ENCODE measurements at places on chromosomes 11 and 22. TPM values are rescaled to one million over a fixed set of nuclear protein-coding genes. Genes with fewer than 3 reads are reported as not detected.

Gene CCDC73
- 0.23 TPM for polyA plus RNA-seq

Gene PGA5
- 0.17 TPM for polyA plus RNA-seq

DNA sequence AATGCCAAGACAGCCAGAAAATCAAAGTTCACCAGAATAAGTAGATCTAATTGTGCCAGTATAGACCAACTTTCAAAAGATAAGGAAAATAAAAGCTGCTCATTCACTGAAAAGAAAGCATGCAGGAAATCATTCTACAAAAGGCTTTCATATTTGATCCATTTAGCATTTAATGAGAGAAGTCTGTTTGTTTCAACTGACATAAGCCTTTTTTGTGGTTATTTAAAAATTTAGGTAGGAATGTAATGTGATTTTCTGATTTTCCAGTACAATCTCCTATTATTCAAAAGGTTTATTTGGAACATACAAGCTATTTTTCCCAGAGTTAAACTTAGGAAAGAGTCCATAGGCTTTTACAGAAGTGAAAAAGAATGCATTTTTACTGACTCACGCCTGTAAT is 92.7 kb downstream of the SBF2 start:
- no peak for DNase-seq

Gene MICALL1
- 24.4 TPM for polyA plus RNA-seq

Gene INSC
- 0.71 TPM for polyA plus RNA-seq

DNA sequence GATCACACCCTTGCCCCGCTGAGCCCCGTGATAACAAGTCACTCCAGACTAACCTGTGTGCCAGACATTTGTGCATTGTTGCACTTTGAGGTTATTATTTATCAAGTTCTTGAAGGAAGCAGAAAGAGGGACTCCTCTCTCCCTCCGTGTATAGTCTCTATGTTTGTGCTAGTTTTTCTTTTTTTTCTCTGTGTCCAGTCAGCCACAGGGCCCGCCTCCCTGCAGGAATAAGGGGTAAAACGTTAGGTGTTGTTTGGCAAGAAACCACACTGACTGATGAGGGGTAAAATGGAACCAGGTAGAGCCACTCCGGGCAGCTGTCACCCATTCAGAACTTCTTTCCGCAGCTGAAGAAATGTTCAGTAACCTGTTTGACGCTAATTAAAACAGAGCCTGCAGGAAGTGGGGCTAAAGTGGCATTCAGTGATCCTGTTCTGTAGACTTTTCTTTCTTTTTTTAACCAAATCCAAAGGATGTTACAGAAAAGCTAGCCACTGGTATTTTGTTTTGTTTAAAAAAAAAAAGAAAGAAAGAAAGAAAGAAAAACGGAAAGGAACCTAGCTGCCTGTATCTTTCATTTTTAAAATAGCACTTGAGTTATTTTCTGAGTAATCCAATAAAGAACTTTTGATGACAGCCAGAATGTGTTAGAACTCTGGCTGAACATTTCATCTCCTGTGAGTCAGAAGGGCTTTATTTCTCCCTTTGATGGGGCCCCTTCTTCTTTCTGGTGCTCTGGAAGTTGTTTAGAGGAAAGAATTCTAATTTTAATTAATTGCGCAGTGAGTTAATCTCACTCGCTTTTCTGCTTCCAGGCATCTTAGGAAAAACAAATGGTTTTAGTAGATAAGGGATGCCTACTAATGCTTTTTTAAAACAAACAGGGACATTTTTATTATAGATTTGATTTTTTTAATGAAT is 58.2 kb downstream of the COMMD9 start:
- no peak for DNase-seq

Gene POGLUT3
- 39.8 TPM for polyA plus RNA-seq

DNA sequence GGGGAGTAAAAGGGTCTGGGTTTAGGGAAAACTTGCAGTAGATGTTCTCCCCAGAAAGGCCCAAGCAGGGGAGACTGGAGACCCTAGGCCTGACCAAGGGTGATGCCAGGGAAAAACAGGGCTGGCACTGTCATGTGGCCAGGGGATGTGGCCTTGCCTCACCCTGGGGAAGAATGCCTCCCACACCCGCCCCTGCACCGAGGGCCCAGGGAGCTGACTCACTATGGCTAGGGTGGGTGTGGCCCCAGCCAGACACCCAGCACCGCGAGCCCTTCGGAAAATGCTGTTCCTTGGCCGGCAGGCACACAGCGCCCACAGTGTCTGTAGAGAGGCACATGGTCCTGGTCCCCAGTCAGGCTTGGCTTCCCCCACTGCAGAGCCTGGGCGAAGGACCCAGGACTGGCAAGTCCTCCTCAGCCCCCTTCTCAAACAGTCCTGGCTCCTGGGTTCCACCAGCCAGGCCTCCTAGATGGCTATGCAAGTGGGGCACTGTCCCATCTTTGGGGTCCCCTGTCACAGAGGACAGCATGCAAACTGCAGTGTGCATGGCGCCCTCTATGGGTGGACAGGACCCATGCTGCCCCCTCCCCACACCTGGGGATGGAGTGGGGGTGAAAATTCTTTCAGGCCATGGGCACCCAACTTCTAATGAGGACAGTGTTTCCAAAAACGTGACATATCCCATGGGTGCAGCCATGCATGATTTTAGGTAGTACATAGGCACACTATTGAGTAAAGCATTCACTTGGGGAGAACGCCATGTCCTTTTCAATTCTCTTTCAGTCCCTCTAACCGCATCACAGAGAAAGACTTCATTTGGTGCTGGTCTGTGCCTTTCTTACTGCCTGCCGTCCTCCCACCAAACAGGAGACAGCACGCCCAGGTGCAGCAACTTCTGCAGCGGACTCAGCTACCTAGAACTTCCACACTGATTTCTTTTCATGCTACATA is 15.2 kb downstream of the TMPRSS5 start:
- DNase-seq: no peak

- DNase-seq: no peak
These were observed 26.6 kb downstream of the SHANK3 start for GRCh38 chr22:50699001-50699755.

Gene NXPE4
- not detected for polyA plus RNA-seq

Gene BBOX1
- polyA plus RNA-seq: 51.7 TPM

Gene RBM7
- 60.1 TPM for polyA plus RNA-seq

Gene SERHL2
- 7.8 TPM for polyA plus RNA-seq

DNA sequence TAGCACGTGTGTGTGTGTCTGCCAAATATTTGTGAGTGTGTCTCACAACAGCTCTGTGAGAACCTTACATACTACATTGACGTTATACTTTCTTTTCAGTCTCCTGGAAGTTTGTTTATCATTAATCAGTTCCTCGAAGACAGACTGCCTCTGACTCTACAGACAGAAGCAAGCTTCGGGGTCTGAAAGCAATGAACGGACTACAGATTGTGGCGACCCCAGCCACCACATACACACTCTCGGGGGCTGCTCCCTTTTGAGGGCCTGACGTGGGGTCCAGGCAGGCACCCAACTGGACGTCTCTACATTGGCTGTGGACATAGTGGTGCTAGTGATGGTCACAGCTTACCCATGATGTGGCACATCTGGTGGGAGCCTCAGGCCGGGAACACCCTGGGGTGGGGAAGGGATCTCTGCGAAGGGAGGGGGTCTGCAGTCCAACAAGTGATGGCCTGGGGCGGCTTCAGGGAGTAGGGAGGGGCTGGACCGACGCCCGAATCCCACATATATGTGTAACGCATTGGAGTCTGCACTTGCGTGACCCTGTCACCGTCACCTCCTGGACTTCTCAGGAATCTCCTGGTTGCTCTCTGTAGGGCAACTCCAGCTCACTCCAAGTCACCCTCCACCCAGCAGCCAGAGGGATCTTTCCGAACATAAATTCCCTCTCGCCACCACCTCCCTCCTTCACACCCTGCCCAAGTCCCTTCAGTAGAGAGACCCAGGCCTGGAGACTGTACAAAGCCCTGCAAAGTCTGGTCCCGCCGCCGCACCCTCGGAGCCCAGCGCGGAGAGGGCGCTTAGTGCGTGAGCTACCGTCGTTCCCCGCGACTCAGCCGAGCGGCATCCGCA is 30.4 kb upstream of the TRIM29 start:
- no peak for DNase-seq

Gene ASCL2
- polyA plus RNA-seq: 2.7 TPM

DNA sequence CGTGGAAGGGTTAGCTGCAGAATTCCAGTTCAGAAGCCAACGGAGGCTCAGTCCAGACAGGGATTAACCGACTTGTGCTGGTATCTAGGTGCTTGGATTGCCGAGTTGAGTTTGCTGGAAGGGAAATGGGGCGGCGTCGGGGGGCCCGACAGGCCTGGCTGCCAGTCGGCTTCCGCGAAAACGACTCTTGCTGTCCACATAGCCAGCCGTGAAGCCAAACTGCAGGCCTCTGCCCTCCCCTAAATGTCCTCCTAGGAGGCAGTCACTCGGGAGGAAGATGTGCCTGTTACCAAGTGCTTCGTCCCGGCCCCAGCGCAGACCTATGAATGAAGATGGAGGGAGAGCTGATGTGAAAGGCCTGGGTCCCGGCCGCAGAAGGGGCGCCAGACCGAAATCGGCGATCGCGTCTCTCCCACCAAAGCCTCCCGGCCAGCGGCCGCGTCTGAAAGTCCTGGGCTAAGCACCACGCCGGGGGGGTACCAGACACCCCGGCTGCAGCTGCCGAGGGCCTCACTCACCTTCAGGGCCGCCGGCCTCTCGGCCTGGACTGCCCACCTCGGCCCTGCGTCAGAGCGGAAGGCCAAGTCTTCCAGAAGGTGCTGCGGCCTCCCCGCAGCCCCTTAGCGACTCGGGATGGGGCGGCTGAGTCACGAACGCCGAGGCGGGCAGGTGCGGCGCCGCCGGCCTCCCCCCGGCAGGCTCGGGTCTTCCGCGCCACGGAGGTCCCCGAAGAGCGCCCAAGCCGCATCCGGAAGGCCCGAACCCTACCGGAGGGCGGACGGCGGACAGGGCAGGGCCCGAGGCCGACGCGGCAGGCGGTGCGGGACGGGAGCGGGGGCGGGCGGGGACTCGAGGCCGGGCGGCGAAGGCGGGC is 7.5 kb downstream of the DPAGT1 start:
- DNase-seq: no peak

GRCh38 chr11:66543263-66544107 is 2.4 kb downstream of the ZDHHC24 start:
- DNase-seq: no peak

DNA sequence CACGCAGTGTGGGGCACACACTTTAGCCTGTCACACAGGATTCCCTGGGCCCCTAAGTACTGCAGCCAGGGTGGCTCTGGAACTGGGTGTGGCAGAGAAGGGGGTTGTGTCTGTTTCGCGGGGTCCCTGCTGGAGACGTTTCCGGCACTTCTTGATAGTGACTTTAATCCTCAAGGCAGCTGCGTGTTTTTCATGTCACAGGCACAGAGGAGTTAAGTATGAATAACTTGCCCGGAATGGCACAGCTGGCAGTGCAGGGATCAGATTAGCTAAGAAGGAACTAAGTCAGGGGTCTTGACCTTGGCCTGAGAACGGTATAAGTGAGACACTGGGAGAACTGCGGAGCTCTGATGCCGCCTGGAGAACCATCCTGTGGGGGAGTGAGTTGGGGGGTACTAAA is 7.5 kb upstream of the KRTAP5-7 start:
- DNase-seq: no peak

Gene FAM111B
- polyA plus RNA-seq: 15.4 TPM

DNA sequence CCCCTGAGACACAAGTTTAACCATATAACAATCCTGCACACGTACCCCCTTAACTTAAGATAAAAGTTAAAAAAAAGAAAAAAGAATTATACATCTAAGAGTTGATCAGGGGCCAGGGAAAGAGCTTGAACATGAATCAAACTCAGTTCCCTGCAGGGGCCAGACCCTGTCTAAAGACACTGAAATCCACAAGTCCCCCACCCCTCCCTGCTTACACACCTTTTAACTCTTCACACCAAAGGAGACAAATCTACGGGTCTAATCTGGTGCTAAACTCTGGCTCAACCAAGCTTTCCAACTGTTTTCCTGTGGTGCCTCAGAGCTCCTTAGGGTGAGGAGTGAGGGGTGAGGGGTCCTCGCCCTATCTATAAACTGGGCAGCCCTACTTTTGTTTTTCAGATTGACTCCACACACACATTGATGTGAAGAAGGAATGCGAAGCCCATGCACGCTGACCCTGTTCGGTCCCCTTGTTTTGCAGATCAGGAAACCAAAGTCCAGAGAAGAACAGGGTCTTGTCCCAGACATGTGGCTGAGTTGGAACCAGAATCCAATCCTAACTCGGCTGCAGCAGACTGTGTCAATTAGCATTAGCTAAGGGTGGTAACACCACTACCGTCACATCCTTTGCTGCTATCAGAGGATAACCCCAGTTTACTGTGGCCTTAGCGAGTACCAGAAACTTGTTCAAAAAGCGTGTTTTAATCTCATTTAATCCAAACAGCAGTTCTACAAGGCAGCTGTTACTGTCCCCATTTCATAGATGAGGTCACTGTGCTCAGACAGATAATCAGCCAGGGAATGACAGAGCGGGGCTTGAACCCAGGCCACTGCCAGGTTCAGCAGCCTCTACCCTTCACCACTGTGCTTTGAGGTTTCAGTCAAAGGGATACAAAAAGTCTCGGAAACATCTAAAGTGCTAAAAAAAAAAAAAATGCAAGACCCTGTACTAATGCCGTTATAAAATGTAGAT is 145.2 kb upstream of the SYT13 start:
- no peak for DNase-seq

Gene OR52I1
- polyA plus RNA-seq: not detected

DNA sequence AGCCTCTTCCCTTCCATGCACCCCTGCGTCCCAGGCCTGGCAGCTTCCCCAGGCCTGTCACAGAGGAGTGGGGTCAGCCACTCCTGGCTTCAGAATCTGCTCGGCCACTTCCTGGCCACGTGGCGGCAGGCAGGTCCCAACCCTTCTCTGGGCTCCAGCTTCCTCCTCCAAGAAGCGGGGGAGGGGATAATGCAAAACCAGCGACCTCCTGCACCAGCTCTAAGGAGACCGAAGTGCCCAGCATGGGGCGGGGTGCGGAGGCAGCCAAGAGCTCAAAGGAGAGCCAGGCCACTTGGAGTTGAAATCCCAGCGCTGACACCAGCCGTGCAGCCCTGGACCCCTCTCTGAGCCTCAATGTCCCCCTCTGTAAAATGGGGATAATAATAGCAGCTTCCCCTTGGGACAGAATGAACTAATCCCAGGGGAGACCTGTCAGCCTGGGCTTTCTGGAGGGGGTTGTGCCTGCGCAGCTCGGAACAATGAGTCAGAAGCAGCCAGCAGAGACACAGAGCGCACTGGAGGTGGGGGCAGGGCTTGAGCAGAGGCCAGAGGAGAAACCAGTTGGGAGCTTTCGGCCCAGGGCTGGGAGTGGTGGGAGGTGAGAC is 22.8 kb upstream of the PICK1 start:
- DNase-seq: no peak

Gene SYT9
- polyA plus RNA-seq: 5.6 TPM

DNA sequence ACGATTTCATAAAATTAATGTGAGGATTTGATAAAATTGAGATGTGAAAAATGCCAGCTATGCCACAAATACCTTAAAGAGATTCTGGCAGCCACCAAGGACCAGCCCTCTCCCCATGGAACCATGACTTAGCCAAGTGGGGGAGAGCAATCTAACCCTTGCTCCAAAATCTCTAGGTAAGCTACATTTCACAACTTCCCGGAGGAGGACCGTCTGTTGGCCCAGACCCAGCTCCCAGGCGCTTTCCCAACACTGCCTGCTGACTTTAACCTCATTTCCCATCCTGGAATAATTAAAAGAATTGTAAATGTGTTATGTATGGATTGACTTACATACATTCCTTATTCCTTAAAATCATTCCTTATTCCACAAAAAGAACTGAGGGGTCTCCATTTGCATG is 47.5 kb upstream of the TENM4 start:
- no peak for DNase-seq

Gene EHF
- polyA plus RNA-seq: 24.5 TPM

Measured in right renal cortex interstitium (tissue), 3 donors.